Activated CD8-positive, alpha-beta memory T cell treated with anti-CD3 and anti-CD28 coated beads, Interleukin-2, amount 50 U/mL, for 4 hours (primary cell): ENCODE measurements at places on chromosomes 5 and 9.
A peak's percentile ranks its signal among the peaks of the same experiment; 100 is the strongest.

- no peak for DNase-seq
Measured at GRCh38 chr5:77945874-77946273, 169.7 kb upstream of the TBCA start.

DNA sequence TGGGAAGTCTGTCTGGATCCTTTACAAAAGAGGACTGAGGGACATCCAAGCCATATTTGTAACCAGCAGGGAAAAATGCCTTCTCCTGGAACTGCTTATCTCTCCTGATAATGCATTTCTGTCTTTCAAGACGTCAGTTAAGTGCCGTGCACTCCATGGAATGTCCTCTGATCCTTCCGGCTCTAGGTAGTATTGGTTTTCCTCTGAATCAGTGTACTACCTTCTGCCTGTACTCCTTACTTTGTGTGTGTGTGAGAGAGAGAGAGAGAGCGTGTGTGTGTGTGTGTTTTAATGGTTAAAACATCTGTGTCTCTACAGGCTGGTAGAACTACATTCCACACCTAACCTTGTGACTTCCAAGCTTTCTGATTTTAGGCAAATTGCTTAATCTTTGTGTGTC is 89.9 kb downstream of the PIP5K1B start:
- no peak for DNase-seq

GRCh38 chr5:146815411-146815810 is 63.1 kb downstream of the PPP2R2B start:
- DNase-seq: no peak

DNA sequence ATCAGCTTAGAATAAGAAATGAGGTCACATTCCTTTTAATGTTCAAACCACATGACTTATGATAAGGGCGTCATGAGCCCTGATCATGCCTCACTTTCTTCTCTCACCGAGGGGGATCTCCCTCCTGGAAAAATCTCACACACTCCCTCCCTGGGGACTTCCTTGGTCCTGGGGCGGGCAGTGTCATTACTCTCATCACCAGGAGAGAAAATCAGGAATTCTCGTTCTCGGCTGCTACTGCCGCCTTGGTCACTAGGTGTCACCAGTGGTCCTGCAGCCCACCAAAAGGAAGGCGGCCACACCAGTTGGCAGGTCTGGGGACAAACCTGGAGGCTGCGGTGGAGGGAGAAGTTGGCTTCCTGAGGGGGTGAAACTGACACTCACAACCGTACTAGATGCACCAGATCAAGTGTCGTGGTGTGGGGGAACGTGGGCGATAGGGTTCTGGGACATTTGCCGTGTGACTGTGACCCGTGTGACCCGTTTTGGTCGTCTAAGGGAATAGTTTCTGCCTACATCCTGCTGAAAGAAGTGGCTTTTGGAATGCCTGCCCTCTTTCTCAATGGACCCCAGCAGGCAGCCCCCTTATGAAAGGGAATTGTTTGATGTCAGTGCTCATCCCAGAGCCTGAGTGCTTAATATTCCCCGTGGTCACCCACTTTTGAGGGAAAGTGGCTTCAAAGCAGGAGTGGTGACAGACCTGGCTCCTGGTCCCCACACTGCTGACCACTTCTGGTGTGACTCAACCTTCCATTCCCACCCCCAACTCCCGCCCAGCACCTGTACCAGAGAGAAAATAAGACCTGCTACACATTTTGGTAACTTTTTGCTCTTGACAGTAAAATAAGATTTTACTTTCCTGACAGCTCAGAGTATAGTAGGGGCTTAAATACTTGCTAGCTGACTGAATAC is 63.2 kb downstream of the ACER2 start:
- peak; percentile 43 for DNase-seq

DNA sequence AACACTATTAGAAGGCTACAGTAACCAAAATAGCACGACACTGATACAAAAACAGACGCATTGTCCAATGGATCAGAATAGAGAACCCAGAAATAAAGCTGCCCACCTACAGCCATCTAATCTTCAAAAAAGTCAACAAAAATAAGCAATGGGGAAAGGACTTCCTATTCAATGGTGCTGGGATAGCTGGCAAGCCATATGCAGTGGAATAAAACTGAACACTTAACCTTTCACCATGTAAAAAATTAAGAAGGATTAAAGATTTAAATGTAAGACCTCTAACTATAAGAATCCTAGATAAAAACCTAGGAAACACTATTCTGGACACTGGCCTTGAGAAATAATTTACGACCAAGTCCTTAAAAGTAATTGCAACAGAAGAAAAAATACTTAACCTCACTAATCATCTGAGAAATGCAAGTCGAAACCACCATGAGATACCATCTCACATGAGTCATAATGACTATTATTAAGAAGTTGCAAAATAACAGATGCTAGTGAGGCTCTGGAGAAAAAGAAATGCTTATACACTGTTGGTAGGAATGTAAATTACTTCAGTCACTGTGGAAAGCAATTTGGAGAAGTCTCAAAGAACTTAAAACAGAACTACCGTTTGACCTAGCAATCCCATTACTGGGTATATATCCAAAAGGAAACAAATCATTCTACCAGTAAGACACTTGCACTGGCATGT is 203.3 kb upstream of the CDH9 start:
- DNase-seq: no peak

DNA sequence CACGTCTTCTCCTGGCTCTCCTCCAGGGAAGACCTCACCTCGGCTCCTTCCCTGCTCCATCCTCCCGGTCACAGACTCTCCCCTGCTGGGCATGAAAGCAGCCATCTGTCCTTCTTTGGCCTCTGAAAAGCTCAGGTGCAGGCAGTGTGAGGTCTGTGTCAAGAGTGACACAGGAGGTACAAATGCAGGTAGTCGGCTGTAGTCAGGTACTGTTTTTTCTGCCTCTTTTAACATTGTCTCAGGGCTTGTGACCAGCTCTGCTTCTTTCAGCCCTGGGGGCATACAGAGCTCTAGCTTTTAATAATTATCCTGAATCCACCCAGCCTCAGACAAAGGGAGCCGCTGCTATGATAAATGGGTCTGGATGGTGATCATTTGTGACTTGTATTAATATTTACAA is 46.4 kb downstream of the C5orf15 start:
- DNase-seq: no peak

DNA sequence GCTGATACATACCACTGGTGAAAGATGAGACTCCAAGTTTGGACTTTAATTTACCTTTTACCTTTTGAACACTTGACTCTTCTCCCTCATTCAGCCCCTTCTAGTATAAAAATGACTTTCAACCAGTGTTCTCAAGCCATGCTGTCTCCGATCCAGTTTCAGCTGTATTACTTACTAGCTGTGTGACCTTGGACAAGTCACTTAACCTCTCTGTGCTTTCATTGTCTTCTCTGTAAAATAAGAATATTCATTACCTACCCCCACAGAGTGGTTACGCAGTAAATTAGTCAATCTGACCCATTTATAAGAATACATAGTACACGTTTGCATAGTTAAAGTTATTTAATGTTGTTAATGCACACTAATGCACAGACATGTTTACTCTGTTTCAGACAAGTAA is 12.6 kb upstream of the CEMIP2 start:
- DNase-seq: no peak
